ENCODE measurements at places on chromosomes 6 and 20.

- no peak for DNase-seq
Measured at GRCh38 chr6:79993012-79993910, 11.2 kb upstream of the TTK start.

DNA sequence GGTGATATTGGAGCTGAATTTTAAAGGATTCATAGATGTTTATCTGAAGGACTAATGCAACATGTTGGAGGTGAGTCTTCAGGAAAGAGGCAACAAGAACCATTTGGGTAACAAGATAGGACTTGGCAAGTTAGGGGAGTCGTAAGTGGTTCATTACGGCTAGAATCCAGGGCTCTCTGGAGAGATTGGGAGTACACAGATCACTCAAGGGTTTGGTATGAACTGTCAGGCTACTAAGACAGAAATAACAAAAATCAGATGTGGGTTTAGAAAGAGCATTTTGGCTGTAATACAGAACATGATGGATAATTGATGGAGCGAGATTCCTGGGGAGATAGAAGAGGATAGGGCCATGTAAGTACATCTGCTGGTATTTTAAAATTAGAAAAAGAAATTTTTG, 86.3 kb upstream of the ESR1 start:
- no peak for DNase-seq

- no peak for DNase-seq
Measured at GRCh38 chr6:33908025-33908424, 104.2 kb upstream of the MLN start.

- DNase-seq, result no peak
Measured at GRCh38 chr20:19864130-19864529, 106.1 kb downstream of the RIN2 start.

DNA sequence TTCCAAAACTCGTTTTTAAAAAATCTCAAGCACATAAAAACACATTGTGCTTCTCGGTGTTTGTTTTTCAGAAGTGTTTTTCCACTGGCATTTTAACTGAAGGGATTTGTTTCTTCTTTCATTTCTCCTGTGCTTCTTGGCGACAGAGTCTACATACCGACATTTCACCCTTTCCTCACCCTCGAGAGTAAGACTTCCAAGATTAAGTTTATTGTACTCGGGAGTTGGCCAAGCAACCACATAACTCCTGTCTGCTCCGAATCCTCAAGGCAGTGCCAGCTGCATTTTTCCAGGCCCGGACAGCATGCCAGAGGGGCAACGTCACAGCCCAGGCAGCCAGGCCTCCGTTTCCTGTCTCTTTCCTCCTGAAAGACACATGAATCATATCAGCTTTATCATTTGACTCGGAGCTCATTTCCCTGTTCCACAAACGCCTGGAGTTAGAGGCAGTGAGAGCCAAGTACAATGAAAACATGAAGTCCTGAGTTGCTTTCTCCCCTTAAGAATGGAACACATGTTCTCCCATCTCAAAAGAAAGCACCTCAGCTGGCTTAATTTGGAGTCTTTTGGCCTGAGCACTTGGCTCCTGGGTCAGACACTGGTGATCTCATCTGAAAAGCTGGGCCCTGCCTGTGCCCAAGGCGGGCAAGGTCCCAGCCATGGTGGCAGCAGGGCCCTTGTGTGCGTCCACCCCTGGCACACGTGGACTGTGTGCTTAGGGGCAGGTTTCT, 23.2 kb upstream of the FAM50B start:
- DNase-seq, result peak; percentile 92

GRCh38 chr6:157513004-157513603, 132.1 kb downstream of the ZDHHC14 start:
- no peak for DNase-seq

Data from urothelium cell line (cell line).